NCI-H526 (cell line): ENCODE measurements at places on chromosomes 3 and 15.

- DNase-seq = no peak
These were observed 128.2 kb downstream of the EPHB1 start for GRCh38 chr3:134923286-134923685.

- no peak for DNase-seq
These were observed 45.6 kb upstream of the PRICKLE2 start for GRCh38 chr3:64270866-64271260.

GRCh38 chr15:48890375-48890972, 12.5 kb downstream of the EID1 start:
- peak; percentile 33 for DNase-seq

DNA sequence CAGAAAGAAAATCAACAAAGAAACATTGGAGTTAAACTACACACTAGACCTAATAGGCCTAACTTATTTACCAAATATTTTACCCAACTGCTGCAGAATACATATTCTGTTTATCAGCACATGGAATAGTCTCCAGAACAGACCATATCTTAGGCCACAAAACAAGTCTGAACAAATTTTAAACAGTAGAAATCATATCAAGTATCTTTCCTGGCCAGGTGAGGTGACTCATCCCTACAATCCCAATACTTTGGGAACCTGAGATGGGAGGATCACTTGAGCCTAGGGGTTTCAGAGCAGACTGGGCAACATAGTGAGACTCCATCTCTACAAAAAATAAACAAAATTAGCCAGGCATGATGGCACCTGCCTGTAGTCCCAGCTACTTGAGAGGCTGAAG, 18.1 kb upstream of the KPNA4 start:
- DNase-seq = no peak

- no peak for DNase-seq
These were observed 81.4 kb downstream of the MBNL1 start for GRCh38 chr3:152350139-152350538.

DNA sequence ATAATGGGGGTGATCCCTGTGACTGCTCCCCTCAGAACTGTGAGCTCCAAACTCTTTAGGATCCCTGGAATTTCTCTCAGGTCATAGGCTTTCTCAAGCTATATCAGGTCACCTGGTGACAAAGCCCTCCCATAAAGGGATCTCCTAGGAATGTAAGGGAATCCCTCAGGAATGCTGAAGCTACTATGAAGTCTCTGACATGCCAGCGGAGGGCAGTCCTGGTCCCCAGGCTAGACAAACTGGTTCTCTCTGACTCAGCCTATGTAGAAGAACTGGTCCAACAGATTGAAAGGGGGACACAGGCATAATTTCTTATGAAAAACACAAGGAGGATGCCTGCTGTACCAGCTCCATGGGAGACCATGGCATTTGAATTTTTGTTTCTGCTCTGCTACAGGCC, 6.7 kb downstream of the LPCAT4 start:
- DNase-seq = no peak

GRCh38 chr15:41160639-41161315, 44.7 kb upstream of the INO80 start:
- DNase-seq = no peak

DNA sequence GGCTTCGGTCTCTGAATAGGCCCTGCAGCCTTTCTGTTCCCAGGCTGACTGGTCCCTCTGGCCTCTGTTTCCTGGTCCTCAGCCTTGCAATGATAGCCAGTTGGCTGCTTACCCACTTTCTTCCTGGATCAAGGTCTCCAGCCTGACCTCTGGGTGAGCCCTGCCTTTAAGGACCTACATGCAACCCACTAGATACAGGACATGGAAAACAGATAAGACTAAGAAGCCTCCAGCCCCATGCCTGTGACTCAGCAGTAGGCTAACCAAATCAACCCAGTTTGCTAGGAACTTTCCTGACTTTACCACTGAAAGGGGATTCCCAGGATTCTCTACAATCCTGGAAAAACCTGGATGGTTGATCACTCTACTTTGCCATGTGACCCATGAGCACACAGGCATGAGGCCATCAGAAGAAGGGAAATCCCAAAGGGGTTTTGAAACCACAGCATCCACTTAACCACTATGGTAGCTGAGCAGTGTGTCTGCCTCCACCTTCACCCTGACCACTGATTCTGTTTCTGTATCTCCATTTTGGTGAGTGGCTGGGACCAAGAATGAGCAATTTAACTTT, 188.1 kb downstream of the CHST2 start:
- DNase-seq = no peak

- no peak for DNase-seq
These were observed 35.6 kb upstream of the SLC6A1 start for GRCh38 chr3:10956986-10957385.

DNA sequence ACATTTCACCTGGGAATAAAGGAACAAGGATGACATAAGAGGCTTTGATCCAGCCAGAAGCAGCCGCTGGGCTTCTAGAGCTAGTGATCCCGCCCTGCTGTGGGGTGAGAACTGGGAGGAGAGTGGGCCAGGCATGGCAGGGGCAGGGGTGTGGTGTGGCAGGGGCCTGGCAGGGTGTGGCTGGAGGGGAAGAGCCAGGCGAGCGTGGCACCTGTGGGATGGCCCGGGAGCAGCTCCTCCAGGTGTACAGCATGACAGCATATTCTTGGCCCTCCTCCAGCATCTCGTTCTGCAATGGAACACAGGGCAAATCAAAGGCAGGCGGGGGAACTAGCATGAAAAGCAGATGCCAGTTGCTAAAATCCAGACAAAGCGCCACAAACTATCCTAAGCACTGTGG, 35.5 kb downstream of the CYFIP1 start:
- no peak for DNase-seq
